Colonic mucosa (tissue), 4 donors: ENCODE measurements at places on chromosomes 13 and 19. TPM values are rescaled to one million over a fixed set of nuclear protein-coding genes. Genes with fewer than 3 reads are reported as not detected.
A peak's percentile ranks its signal among the peaks of the same experiment; 100 is the strongest.

GRCh38 chr19:1355568-1356507 lies 27.9 kb upstream of the NDUFS7 start:
- DNase-seq, result peak; percentile 64
- H3K27me3 ChIP-seq, result no peaks in the 10 kb centered on the region
- H3K27ac ChIP-seq, result peak overlapping the region; percentile 13
- peak overlapping the region; percentile 86 for H3K4me3 ChIP-seq
- H3K36me3 ChIP-seq, result no peaks in the 10 kb centered on the region
- H3K4me1 ChIP-seq, result no peaks in the 10 kb centered on the region

DNA sequence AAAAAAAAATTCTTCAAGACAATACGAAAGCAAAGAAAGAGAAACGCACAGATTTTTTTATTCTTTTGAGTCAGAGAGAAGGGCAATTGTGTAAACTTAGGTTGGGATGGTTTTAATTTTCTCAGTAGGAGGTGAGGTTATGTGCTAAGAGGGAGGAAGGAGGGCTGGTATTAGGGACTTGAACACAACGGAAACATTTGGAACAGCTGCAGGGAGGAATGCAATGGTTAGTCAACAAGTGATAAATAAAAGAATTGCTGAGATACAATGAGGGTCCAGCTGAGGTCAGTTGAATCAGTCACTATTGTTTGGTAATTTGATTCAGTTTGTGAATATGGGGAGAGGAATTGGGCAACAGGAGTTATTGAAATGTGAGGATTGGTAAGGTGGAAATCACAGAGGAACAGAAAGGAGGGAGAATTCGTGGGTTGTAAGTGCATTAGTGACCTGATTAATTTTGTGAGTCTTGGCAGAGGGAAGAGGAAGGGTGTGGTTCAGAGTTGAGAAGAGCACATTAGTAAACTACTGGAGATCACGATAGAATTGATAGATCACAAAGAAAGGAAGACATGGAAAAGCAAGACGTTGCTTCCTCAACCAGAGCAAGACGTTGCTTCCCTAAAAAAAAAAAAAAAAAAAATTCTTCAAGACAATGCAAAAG lies 499.5 kb upstream of the SPRY2 start:
- DNase-seq, result no peak
- H3K4me1 ChIP-seq, result no peaks in the 10 kb centered on the region
- H3K27ac ChIP-seq, result no peak overlapping the region
- no peak overlapping the region for H3K4me3 ChIP-seq
- no peaks in the 10 kb centered on the region for H3K27me3 ChIP-seq

DNA sequence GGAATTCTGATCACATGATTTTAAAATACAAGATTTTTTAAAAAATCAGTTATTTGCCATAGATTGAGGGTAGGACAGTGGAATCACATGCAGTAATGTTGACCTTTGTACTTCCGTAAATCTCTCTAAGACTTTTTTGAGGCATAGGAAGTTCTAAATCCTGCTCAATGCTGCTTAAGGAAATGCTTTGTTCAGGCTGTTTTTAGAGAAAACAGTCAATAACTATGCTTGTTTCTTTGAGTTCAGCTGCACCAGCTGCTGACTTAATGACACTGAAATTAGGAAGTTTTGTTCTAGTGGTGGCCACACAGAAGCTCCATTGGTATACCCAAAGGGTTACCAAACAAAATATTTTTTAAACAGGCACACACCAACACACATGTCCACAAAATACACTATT lies 60.9 kb downstream of the KLF12 start:
- DNase-seq, result no peak
- no peaks in the 10 kb centered on the region for H3K4me1 ChIP-seq
- no peaks in the 10 kb centered on the region for H3K27me3 ChIP-seq
- H3K36me3 ChIP-seq, result no peaks in the 10 kb centered on the region

- no peaks in the 10 kb centered on the region for H3K4me1 ChIP-seq
- no peaks in the 10 kb centered on the region for H3K36me3 ChIP-seq
- no peaks in the 10 kb centered on the region for H3K27me3 ChIP-seq
- DNase-seq, result no peak
Measured at GRCh38 chr13:80047406-80047805, 293.5 kb downstream of the SPRY2 start.

- peaks cover 10% of the 10 kb centered on the region for H3K27me3 ChIP-seq
- no peaks in the 10 kb centered on the region for H3K36me3 ChIP-seq
- no peak overlapping the region for H3K27ac ChIP-seq
- DNase-seq, result no peak
Measured at GRCh38 chr19:18396471-18397241, 766 bp downstream of the LRRC25 start.

DNA sequence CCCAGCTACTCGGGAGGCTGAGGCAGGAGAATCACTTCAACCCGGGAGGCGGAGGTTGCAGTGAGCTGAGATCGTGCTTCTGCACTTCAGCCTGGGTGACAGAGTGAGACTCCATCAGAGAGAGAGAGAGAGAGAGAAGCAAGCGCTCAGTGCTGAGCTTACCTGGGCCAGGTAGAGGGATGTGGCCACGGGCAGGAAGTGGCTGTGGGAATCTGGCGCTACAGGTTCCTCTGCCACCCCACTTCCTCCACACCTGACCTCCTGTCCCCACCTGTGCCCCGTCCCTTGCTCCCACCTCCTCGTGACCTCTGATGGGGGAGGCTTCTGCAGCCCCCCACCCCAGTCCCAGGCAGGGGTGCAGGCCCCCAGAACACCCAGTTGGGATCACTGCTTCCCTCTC lies 1.0 kb upstream of the NCCRP1 start:
- H3K36me3 ChIP-seq, result no peaks in the 10 kb centered on the region
- no peak overlapping the region for H3K4me3 ChIP-seq
- H3K4me1 ChIP-seq, result peaks cover 4% of the 10 kb centered on the region

- no peak for DNase-seq
- no peaks in the 10 kb centered on the region for H3K36me3 ChIP-seq
- H3K4me1 ChIP-seq, result no peaks in the 10 kb centered on the region
- H3K27ac ChIP-seq, result no peak overlapping the region
Measured at GRCh38 chr13:93927431-93927830, 552.1 kb downstream of the DCT start.

- H3K4me3 ChIP-seq, result no peak overlapping the region
- no peaks in the 10 kb centered on the region for H3K36me3 ChIP-seq
- H3K4me1 ChIP-seq, result no peaks in the 10 kb centered on the region
- H3K27me3 ChIP-seq, result no peaks in the 10 kb centered on the region
Measured at GRCh38 chr13:21227917-21228316, 51.5 kb downstream of the MRPL57 start.

- H3K27me3 ChIP-seq, result no peaks in the 10 kb centered on the region
- H3K4me1 ChIP-seq, result no peaks in the 10 kb centered on the region
- no peak for DNase-seq
- H3K4me3 ChIP-seq, result no peak overlapping the region
Measured at GRCh38 chr13:109100705-109101304, 471.4 kb downstream of the MYO16 start.

Gene HCST
- total RNA-seq, result 4.8 TPM

Gene ZNF439
- 8.8 TPM for total RNA-seq

Gene TMPRSS9
- 0.25 TPM for total RNA-seq
